ENCODE measurements at places on chromosomes 12 and 14.
A peak's percentile ranks its signal among the peaks of the same experiment; 100 is the strongest.

DNA sequence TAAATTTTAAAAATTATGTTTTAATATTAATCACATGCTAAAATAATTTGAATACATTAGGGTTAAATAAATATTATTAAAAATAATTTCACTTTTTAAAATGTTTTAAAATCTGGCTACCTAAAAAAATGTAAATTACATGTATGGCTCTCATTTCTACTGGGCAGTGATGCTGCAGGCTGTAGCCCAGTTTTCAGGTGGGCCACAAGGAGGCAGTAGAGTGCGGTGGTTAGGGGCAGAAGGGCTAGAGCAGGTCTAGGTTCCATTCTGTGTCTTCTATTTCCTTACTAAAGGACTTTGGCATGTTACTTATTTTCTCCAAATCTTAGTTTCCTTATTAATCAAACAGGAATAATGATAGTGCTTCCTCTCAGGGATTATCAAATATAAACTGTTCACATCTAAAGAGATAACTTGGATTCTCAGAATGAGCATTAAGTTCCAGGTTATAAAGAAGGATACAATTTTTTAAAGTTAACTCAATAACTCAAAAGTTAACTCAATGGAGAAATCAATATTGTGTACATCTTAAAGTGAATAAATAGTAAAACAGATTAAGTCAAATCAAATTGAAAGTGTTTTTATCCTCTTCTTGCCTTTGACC lies 54.9 kb upstream of the OVCH1 start:
- peak; percentile 86 for DNase-seq

DNA sequence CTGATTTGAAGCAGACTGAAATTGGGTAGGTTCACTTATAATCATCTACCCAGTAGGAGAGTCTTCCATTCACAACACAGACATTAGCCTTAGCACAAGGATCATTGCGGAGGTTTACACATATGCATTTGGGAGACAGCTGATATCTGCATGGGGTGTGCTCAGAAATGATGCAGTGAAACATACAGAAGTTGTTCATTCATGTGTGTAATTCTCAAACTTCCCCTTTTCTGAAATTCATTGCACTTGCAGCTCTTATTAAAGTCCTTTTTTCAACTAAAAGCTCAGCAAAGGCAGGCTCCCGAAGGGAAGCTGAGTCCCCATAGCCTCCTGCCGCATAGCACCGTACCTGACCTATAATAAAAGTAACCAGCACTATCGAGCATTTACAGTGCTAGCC lies 218.3 kb upstream of the CRY1 start:
- DNase-seq, result no peak

DNA sequence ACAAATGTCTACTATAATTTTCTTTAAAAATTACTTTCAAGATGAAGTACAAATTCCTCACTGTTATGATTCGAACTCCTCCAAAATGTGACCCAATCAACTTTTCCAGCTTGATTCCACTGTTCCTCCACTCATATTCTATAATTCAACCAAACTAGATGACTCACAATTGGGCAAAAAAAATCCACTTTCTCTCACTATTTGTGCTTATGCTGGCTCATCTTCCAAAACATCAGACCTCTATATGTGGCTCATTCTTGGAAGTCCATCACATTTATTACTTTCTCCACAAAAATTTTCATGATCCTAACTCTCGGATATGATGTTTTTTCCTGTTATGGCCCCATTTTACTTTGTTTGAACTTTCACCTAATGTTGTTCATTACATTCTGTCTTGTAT lies 26.9 kb upstream of the RXYLT1 start:
- DNase-seq, result no peak

GRCh38 chr12:25023808-25024207 lies 74.9 kb upstream of the BCAT1 start:
- no peak for DNase-seq

GRCh38 chr12:48826209-48826855 lies 8.0 kb downstream of the CACNB3 start:
- DNase-seq, result no peak

- peak; percentile 100 for DNase-seq
Measured at GRCh38 chr12:87756111-87756510, 273.1 kb downstream of the C12orf50 start.
